Activated T-helper 1 cell treated with Interleukin-2 at 50 U/mL for 16 hours (primary cell): ENCODE measurements at places on chromosomes 5 and 9.

DNA sequence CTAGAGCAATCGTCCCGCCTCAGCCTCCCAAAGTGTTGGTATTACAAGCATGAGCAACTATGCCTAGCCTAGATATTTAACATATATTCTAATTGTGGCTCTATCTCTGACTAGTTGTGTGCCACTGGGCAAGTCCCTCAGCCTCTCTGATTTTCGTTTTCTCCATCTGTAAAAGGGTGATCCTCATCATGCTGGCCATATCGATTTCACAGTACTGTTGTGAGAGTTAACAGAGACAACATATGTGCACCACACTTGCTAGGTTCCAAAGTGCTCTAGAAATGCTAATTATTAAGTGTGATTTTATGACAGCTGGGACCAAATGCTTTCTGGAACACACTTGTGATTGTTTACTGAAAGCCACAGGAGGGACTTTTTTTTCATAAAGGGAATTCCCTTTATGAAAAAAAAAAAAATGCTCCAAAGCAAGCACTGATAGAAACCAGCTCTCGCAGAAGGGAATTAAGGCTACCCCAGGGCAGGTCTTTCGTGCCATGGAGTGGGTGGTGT lies 78.5 kb upstream of the EPB41L4B start:
- DNase-seq = no peak

- DNase-seq = no peak
Measured at GRCh38 chr9:5978523-5978922, 36.9 kb downstream of the RANBP6 start.

- no peak for DNase-seq
Measured at GRCh38 chr5:113187906-113188305, 211.3 kb downstream of the DCP2 start.

DNA sequence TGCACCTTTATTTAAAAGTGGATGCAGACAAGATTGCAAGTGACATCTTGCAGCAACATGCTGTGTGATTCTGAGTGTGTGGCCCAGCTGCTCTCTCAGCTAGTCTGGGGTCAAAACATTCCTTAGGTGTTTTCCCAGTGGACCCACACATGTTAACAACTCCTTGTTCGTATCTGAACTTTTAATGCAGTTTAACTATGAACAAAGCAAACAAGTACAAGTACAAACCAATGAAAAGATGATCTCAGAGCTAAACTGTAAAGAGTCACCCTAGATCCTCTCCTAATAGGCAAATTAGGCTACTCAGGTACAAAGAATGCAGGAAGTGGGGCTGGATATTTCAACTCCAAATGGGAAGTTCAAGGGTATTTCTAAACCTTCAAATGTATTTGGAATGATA lies 108.4 kb downstream of the ENTREP1 start:
- no peak for DNase-seq

GRCh38 chr9:19409401-19410194 lies 789 bp downstream of the ACER2 start:
- DNase-seq = no peak
